Stimulated activated CD4-positive, alpha-beta T cell treated with anti-CD3 and anti-CD28 coated beads, Interleukin-2, amount 100 ng/mL, for 4 hours (primary cell): ENCODE measurements at places on chromosomes 13 and 19.

GRCh38 chr19:49793561-49793840, 19.6 kb downstream of the FUZ start:
- no peak for DNase-seq

GRCh38 chr19:18588611-18589379, at the start of gene REX1BD:
TSS of gene REX1BD (plus strand) at chr19:18588798. CDS start at chr19:18588802, 4 bp downstream.
- peak; percentile 90 for DNase-seq

DNA sequence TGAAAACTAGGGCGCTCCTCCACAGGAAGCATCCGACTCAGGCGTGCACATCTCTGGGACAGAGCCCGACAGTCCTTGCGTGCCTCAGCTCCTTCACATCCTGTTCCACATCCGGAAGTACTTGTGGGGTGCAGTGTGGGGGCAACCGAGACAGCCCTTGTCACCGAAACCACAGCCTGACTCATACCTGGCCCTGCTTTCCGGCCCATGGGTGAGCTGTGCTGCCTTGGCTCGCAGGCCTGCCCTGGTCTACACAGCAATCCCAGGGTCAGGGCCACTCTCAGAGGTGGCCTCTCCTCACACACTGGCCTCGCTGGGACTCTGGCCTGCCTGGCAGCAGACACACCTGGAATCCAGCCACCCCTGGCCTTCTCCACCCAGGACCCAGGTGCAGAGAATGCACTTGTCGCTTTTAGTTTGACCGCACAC, 100.4 kb downstream of the STK24 start:
- DNase-seq, result peak; percentile 84

DNA sequence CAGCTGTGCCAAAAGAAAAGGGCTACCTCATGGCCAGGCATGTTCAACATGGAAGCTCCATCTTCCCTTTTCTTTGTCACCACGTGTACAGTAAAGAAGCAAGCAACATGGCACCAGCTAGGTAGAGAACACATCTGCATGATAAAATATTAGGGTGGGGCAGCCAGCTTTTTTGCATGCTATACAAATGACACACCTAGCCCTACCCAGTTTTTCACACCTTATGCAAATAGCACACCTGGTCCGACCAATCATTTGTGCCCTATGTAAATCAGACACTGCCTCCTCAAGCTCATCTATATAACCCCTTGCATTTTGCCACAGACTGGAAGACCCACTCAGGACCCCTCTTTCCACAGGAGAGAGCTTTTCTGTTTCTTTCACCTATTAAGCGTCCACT, 85.5 kb downstream of the STOML3 start:
- no peak for DNase-seq

GRCh38 chr13:82829040-82829439, 1053.2 kb downstream of the SLITRK1 start:
- no peak for DNase-seq

DNA sequence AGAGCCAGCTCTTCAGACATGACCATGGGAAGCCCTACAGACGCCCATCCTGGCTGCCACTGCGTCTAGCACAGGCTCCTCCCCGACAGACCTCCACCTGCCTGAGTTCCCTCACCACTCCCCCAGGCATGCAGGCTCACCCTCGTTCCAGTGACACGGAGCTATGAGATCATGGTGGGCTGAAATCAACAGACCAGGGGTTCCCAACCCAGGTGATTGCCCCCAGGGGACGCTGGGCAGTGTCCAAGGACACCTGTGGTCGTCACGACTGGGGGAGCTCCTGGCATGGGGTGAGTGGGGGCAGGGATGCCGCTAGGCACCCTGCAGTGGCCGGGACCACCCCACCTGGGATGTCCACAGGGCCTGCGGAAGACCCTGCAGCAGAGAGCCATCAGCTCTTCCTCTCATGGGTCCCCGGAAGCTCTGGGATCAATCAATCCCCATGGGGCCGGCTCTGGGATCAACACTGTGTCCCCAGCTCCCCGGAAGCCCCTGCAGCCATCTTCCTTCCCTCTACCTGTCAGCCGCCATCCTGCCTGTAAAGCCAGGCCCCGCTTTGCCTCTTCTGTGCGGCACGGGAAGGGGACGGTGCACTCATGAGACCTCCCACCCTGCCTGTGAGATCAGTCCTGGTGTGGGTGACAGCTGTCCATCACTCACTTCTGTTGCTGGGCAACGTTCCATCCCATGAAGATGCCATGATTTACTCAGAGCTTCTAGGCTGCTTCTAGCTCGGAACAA, 12.8 kb upstream of the MADCAM1 start:
- no peak for DNase-seq

DNA sequence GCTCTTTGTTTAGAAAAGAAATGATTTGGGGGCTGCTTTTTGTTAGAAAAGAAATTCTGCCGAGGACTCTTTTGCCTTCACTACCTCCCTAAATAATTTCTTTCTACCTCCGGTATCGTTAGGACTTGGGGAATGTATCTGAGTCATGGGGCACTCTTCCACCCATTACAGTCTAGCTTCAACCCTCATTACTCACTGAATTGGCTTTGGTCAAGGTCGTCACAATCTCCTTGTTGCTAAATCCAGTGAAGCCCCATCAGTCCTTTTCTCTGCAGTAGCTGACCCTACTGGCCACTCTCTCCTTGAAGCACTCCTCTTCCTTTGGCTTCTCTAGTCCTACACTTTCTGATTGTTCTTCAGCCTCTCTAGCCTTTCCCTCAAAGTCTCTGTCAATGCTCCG, 34.0 kb downstream of the WDR87 start:
- no peak for DNase-seq

- no peak for DNase-seq
Observed at GRCh38 chr13:25575562-25575961, 203.8 kb downstream of the ATP8A2 start.

DNA sequence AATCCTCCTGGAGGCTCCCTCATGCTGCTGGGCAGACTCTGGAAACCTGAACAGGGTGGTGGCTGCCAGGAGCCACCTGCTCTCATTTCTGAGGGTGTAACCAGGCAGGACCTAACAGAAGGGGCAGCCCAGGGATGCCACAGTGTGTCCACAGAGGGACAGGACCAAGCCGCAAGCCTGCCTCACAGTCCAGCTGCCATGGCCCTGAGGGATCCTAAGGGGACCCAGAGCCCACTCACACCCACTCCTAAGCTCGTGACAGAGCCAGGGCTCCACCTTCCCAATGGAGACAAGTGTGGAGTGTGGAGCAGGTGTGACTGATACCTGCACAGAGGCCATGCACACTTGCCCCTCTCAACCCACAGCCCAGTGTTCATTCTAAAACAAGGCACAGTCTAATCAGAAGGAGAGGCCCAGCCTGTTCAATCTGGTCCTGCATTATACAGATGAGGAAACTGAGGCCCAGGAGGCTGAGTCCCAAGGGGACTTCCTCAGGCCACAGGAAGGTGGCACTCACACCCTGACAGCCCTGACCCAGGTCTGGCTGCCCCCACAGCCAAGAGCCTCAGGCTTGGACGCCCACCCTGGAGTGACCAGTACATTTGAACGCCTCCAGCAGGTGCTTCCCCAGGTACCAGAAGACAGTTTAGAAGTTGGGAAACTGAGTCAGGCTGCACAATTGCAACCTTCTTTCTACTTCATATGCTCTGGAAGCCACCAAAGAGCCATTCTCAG, 220.1 kb downstream of the TUBA3C start:
- DNase-seq, result no peak
